ENCODE measurements at places on chromosomes 7 and 10.

- DNase-seq, result no peak
Observed at GRCh38 chr10:110995301-110995700, 75.9 kb downstream of the SHOC2 start.

DNA sequence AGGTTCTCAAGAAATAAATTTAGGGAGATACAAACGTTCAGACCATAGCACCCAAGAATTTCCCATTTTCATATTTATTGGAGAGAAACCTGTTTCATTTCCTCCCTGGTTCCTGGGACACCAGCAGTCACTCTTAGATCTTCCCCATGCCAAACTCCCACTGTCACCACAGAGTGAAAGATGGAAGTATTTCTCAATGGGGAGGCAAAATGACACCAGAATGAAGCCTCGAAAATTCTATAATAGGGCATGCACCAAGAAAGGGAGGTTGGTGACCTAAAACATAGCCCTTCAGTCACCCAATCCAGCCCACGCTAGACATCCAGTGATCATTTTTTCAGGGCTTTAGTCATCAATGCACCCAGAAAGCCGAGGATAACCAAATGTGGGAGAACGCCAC is 148.1 kb upstream of the PLXDC2 start:
- no peak for DNase-seq

GRCh38 chr10:71799608-71800453 is 26.5 kb upstream of the VSIR start:
- no peak for DNase-seq

- peak; percentile 65 for DNase-seq
Observed at GRCh38 chr10:70549962-70550458, 52.5 kb downstream of the PRF1 start.

DNA sequence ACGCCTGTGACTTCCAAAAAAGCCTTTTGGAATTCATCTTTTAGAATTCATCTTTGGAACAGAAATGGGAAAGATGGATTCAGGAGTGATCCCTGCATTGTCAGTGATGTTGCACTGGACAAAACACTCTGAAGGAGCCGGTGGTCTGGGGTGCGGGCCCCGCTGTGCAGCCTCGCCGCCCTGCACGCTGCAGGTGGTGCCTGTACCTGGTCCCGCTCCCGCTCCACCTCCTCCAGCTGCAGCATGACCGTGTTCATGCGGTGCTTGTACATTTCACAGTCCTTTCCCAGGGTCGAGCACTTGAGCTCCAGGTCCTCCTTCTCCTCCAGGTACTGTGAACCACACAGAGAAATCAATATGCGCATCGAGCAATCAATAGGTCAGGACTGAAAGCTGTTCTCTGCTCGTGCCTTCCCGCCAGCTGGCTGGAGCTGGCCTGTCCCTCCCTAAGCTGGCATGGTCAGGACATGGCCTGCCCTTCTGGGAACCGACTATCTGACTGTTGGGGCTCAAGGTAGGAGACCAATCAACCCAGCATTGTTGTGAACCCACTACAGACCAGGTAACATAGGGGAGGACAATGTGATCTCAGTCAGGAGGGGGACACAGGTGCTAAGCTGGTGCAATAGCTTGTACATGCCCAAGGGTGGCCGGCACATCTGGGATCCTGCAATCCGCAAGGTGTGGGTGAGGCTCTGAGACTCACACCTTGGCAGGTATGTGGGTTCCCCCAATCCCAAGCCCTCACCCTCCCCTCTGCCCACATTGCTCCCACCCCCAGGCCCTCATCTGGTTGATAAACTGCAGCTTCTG is 93.8 kb upstream of the GNA12 start:
- no peak for DNase-seq

DNA sequence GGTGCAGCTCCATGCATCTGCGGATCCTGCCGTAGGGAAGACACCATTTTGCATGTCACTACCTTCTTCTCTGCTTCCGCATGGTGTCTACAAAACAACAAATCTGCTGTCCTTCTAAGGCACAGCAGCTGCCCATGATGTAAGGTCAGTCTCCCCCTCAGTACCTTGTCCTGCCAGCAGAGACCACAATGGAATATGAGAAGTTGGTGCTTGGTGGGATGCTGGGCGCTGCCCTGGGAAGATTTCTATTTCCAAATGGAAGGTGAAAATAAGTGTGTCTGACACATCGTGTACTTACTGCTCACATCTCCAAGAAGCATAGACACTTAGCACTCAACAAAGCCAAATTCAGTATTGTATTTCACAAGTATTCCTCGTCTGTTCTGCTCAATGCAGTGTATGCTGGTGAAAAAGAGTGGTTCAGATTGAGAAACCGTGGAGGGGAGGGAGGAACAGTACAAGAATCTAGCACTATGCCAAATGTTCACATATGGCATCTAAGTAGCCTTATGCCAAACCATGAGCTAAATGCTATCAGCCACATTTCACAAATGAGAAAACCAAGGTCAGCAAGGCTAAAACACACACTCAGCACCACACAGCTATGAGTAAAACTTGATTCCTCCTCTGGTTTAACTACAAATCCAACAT is 95.0 kb downstream of the GRB10 start:
- no peak for DNase-seq

DNA sequence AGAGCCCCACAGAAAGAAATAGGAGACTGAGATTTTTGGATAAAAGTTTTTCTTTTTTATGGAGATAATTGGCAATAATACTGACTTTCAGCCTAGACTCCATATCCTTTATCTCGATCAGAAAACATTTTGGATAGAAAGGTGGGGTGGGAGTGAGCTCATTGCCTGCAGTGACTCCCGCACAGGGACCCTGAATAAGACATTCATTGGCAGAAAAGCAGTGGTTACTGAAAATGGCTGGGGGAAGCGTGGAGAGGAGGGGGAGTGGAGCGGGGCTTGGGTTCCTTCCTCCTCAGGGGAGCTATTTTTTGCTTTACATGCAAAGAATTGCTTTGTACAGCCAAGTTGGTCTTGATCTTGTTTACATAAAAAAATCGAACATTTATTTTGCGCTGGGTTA is 90.4 kb upstream of the BMPER start:
- DNase-seq, result no peak

DNA sequence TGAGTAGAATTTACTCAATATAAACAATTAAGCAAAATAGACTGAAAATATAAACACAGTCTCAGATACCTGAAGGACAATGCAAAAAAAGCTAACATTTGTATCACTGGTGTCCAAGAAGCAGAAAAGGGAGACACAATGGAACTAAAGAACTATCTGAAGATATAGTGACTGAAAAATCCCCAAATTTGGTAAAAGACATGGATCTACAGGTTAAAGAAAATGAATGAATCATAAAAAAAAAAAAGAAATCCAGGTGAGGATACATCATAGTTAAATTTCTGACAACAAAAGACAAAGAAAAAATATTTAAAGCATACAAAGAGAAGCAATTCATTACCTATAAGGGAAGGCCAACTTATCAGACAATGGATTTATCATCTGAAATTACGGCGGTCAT is 114.7 kb upstream of the PPP1R3A start:
- no peak for DNase-seq

DNA sequence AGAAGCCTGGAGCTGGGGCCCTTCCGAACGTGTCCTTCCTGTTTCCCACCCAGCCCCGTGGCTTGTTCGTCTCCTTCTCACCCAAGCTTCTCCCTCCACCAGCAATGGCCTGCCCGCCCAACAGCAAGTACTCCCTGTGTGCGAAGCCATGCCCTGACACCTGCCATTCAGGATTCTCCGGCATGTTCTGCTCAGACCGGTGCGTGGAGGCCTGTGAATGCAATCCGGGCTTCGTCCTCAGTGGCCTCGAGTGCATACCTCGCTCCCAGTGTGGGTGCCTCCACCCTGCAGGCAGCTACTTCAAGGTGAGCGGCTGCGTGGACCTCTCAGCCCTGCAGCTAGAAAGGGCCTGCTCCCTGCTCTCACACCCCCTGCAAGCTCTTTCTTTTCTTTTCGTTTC is 31.9 kb downstream of the ZAN start:
- DNase-seq, result no peak

DNA sequence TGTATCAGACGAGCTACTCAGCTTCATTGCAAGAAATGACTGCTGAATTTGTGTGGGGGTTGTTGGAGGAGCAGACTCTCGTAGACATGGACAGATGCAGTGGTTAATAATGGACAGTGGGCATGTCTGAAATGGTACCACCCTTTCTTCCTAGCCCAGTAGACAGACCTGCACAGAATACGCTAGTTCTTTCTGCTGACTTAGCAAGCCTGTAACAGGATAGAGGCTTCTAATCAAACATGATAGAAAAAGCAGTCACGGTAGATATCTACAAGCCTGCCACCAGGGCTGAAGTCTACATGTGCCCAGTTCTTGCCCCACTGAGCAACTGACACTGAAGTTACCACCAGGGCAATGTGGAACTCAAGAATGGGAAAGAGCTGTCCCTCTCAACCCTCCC is 188.0 kb downstream of the FANK1 start:
- DNase-seq, result no peak

- no peak for DNase-seq
Observed at GRCh38 chr7:34931739-34932138, 105.5 kb downstream of the DPY19L1 start.

DNA sequence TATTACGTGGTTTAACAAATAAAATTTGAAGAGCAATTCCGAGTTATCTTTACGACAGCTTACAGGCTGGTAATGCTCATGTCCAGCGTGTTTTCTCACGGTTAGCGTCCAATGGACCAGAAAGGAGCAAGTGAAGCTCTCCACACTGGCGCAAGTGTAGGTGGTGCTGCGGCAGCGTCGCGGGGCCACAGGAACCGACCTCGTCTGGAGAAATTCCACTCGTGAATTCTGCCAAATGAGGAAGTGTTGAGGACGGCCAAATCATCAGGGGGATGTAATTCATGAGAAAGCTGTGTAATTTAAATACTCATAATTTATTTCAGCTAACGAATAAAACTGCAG is 350 bp upstream of the ZNF37A start:
- DNase-seq, result no peak

DNA sequence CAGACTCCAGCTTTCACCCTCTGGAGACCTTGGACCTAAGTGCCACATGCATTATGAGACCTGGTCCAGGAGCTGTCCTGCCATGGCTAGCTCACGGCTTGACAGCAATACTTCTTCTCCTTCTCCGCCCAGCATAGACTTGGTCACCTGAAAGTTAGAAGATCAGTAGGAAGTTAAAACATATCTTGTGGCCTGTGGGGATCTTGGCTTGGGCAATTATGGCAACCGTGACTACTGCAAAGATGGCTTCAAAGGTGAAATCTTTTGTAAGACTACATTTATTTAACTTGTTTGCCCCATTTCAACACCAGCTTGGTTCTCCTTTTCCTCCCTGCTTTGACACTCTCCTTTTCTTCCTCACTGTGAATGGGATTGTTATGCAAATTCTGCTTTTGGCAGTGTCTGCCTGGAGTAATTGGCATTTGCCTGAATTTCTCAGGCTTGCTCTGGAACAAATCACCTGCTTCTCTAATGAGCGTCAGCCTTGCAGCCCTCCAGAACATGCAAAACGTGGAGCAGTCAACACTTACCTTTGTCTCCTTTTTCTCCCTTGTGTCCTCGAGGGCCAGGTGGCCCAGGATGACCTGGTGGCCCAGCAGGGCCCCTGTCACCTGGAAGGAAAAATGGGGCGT is 53.4 kb downstream of the COL17A1 start:
- DNase-seq, result no peak

GRCh38 chr7:107047902-107048782 is 3.6 kb downstream of the PRKAR2B start:
- no peak for DNase-seq

DNA sequence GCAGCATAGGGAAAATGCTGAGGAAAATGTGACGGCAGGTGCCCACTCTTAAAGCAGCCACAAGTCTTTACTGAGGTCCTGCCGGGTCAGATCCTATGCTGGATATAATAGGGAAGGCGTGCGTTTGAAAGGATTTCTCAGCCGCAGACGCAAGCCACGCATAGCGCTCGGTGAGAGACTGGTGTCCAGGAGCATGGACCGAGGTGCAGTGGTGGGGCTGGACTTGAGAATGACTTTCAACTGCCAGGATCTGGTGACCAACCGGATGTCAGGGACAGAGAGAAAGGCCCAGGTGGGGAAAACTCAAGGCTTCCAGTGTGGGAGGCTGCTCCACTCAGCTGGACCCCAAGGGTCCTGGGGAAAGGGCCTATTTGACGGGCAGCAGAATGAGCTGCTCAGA is 74.7 kb upstream of the INSIG1 start:
- no peak for DNase-seq

- DNase-seq, result no peak
Observed at GRCh38 chr10:8150401-8150905, 96.0 kb downstream of the GATA3 start.

GRCh38 chr10:123488436-123488835 is 177.7 kb upstream of the GPR26 start:
- no peak for DNase-seq

- DNase-seq, result peak; percentile 94
Observed at GRCh38 chr10:133309100-133309719, 496 bp downstream of the ZNF511 start.

GRCh38 chr10:31345886-31346285 is 26.9 kb downstream of the ZEB1 start:
- DNase-seq, result no peak

GRCh38 chr10:130762491-130762890 is 549.0 kb downstream of the TCERG1L start:
- DNase-seq, result no peak

- no peak for DNase-seq
Observed at GRCh38 chr10:98533746-98534445, 87.2 kb upstream of the HPS1 start.

DNA sequence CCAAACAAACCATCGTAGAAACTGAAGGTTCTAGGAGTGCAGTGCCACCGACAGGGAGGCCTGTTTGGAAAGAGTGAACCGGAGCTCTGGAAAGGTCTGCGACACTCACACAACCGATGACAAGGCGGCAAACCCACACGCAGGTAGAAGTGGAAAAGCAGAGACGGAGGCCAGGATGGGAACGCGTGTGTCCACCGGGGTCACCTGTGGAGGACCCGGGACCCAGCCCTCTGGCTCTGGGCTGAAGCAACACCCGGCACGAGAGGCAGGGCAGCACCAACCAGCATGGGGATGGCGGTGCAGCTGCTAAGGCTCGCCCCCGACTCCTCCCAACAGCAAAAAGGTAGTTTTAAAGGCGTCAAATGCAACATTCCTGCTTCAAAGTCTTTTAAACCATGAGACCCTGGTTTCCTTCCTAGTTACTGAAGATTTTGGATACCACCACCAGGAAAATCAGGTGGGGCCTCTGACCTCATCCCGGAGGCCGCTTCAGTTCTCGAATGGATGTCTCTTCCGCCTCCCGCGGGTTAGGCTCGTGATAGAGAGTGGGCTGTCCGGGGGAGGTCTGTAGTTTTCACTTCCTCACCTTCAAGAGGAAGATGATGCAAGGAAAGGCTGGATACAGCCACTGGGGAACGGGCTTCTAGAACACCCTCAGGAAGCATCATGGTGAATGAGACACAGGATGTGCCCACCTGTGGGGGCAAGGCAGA is 115.5 kb downstream of the SMURF1 start:
- no peak for DNase-seq

GRCh38 chr10:60679388-60679990 is 98.8 kb upstream of the CDK1 start:
- DNase-seq, result no peak

GRCh38 chr7:93944673-93945072 is 23.1 kb downstream of the GNG11 start:
- DNase-seq, result no peak

GRCh38 chr10:133420579-133420978 is 3.8 kb downstream of the SPRN start:
- no peak for DNase-seq

- no peak for DNase-seq
Observed at GRCh38 chr10:78952030-78952429, 116.7 kb upstream of the ZMIZ1 start.

All from stimulated activated CD4-positive, alpha-beta T cell treated with anti-CD3 and anti-CD28 coated beads, Interleukin-12 subunit alpha, Interleukin-12 subunit beta, amount 100 ng/mL, for 4 hours (primary cell).